ENCODE measurements at places on chromosomes 5 and 9.

DNA sequence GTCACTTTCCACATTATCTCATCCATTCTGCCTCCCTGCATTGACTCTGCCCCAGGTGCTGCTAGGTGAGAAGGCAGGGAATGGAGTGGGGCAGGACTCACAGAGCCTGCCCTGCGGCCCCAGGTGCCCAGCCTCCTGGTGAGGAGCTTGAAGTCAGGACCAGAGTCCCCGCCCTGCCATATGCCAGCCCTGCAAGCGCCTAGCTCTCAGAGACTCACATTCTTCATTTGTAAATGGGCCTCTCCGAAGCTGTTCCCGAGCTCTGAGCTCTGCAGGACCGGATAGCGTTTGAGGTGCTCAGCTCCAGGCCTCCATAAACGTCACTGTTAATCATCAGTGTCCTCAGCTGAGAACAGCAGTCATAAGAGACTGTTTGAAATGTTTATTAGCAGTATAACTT is 75.1 kb upstream of the STXBP1 start:
- no peak for DNase-seq

- DNase-seq, result no peak
Measured at GRCh38 chr5:135230251-135230925, 168.6 kb downstream of the MACROH2A1 start.

- no peak for DNase-seq
Measured at GRCh38 chr5:54883374-54884194, 101.8 kb downstream of the ESM1 start.

DNA sequence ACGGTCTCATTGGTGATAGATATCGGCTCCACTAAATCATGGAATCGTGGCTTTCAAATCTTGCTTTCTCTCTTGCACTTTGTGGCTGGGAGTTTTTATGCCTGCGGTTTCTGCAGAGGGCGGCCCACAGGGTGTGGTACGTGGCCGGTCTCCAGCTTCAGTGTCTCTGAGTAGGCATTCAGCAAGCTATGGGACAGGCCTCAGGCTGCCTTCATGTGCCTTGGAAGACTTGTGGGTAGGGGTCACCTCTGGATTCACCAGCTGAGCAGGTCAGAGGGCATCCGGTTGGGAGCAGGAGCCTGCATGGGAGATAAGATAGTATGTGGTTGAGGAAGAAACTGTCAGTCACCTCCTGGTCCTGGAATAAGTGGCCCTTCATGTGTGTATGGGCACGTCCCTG is 47.7 kb downstream of the AMBP start:
- DNase-seq, result no peak

DNA sequence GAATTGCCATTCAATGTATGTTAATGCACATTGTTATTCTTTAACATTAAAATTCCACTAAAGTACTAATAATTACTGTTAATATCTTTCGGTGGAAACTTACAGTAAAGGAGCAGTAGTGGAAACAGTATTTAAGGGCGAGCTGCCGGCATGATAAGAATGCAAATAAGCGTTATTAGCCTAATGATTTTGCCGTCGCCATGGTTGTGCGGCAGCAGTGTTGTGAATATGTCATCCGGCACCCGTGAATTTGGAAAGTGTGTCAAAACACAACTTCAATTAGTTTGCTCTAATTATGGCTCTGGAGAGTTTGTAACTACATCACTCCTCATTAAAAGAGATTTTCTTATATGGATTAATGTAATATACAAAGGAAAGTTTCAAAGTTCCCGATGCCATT is 81.4 kb downstream of the MVB12B start:
- no peak for DNase-seq

DNA sequence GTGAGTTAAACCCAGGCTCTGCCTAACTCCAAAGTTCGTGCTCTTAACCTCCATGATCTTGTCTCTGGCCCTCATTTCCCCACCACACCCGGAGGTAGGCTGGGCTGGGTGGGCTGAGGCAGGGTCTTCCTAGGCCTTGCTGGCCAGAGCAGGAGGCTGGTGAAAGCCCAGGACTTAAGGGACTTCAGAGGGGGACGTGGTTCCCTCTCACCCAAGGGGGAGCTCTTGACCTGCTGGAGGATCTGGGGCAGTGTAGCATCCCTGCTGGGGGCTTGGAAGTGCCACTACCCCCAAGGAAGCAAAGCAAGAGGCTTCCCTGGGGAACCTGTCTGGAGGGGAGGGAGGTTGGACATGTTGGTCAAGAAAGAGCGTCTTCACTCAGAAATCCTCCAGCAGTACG is 14.7 kb downstream of the PITX1 start:
- no peak for DNase-seq

GRCh38 chr9:85258823-85259370 is 482.9 kb downstream of the AGTPBP1 start:
- peak; percentile 16 for DNase-seq

DNA sequence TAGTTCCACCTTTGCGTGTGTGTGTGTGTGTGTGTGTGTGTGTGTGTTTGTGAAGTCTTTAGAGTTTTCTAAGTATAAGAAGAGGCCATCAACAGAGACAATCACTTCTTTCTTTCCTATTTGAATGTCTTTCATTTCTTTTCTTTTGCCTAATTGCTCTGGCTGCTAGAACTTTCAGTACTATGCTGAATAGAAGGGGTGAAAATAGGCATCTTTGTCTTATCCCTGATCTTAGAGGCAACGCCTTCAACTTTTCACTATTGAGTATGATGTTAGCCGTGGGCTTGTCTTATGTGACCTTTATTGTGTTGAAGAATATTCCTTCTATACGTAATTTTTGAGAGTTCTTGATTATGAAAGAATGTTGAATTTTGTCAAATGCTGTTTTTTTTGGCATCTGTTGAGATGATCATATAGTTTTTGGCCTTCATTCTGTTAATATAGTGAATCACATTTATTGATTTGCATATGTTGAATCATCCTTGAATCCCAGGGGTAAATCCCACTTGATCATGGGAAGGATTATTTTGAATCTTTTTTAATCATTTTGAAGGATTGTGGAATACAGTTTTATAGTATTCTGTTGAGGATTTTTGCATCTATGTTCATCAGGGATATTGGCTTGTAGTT is 134.8 kb upstream of the CD180 start:
- no peak for DNase-seq

DNA sequence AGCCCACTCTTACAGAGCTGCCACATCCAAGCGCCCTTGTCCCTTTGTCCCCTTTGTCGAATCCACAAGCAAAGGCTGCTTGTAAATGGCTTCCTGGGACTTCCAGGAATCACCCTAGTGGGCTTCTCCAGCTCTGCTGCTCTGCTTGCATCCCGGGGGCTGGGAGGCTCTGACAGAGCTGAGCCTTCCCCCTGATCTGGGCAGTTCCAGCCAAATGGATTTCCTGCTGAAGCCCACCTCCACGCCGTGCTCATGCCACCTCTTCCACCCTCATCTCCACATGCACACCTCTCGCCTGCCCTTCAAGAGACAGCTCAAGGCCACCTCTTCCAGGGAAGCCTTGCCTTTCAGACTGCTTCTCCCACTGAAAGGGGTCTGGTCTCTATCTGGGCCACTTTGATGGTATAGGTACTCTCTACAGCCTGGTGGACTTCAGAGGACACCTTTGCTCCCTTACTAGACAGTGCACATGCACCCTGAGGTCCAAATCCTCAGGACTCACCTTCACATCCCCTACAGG is 106.2 kb downstream of the LHFPL2 start:
- DNase-seq, result no peak

GRCh38 chr5:90483206-90483605 is 8.5 kb downstream of the POLR3G start:
- no peak for DNase-seq

DNA sequence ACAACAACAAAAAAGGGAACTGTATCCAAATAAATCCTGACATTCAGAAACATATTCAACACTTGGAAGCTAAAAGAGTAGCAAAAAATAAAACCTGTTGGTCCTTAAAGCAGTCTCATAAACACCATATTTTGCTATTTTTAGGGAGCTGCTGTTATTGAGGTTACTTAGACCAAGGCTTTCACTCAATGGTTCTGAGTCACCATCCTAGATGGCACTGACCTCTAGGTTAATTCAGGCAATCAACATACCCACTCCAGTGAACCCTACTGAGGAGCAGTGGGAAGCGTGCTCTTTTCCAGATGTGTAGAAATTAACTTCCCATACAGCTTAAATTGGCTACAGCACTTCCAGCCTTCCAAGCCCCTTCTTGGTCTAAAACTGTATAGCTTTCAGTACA is 5.2 kb downstream of the GNAQ start:
- no peak for DNase-seq
